Memory B cell (primary cell): ENCODE measurements at places on chromosomes 5 and 9.

- no peak for DNase-seq
Measured at GRCh38 chr5:3348576-3349535, 246.8 kb upstream of the IRX1 start.

DNA sequence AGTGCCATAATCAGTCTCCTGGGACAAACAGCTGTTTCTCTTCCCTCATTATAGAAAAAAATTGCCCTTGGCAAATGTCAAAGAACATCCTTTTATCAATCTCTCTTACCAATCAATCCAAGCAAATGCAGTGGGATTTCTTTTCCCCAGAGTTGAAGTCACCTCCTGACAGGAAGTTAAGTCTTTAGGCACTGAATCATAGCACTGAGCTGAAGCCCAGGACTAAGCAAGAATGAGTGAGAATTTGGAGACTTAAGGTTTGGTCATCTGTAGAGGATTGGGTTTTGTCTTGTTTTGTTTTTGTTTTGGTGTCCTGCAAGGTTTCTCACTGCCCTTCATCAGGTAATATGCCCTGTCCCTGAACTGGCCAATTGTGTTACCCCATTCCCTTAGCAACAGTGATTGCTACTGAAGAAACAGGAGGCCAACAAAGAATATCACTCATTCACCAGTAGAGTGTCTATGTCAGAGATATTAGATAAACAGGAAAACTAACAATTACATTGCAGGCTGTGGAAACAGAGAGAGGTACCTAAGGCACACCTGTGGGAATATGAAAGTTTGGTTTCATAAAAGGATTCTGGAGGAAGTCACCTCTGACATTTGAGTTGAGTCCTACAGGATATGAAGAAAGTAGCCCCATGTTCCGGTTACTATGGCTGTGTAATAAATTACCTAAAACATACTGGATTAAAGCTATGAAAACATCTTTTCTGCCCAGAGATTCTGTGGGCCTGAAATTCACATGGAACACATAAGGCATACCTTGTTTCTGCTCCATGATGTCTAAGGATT is 4.5 kb upstream of the FXN start:
- DNase-seq = no peak

GRCh38 chr9:4769321-4770080 is 23.2 kb upstream of the RCL1 start:
- DNase-seq = no peak

DNA sequence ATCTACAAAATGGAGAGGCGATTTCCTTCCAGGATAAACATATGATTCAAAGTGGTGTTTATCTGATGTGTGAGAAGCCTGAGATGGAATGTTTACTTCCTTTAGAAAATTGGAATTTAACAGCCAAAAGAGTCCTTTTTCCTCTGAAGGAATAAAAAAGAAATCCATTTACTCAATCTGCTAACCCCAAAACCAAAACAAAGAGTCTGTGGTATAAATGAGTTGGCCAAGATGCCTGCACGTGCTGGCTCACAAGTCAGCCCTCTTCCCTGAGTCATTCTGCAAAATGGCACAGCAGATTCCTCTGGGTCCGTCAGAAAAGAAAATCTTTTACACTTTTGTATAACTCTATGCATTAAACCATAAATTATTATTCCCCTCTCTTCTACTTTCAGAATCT is 60.8 kb downstream of the EBF1 start:
- DNase-seq = no peak

- no peak for DNase-seq
Measured at GRCh38 chr5:42614509-42614908, 142.1 kb upstream of the CCDC152 start.

DNA sequence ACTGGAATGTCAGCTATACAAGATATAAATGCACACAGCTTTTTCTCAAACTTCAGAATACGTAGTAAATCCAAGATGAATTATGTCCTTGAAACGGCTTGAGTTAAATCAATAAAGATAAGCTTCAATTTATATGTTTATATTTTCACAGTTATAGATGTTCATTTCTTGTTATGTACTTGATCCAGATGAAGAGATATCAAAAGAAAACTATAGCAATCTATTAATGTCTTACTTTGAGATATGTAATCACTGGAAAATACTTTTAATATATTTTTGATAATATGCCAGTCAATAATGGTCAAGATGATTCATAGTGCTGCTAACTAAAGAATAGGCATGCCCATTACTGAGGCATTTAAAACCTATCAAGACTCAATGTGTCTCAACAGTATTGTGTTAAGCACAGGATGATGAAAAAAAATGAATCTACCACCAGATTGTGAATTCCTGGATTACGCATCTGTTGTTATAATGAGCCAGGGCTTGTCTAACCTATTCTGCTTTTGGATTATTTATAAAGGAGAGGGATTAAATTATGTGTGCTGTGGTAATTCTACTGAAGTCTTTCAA is 372.6 kb upstream of the PRR16 start:
- no peak for DNase-seq

DNA sequence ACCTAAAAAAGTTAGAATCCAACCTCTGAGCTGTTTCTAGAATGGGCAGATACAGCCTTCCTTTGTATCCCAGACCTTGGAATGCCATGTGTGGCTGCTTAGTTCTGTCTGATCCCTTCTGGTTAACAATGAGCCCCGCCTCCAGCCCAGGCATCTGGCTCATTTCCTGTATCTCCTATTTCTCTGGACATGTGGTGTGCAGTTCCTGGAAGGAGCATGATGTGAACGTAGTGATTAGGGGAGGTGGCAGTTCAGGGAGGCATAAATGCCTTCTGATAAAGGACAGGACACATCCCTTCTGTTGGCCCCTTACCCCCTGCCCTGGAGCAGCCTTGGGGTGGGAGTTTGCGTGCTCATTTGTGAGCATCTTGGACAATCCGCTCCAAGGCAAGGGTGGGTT is 243.0 kb downstream of the ZSWIM6 start:
- DNase-seq = no peak

- no peak for DNase-seq
Measured at GRCh38 chr9:19940811-19941535, 152.1 kb upstream of the SLC24A2 start.

DNA sequence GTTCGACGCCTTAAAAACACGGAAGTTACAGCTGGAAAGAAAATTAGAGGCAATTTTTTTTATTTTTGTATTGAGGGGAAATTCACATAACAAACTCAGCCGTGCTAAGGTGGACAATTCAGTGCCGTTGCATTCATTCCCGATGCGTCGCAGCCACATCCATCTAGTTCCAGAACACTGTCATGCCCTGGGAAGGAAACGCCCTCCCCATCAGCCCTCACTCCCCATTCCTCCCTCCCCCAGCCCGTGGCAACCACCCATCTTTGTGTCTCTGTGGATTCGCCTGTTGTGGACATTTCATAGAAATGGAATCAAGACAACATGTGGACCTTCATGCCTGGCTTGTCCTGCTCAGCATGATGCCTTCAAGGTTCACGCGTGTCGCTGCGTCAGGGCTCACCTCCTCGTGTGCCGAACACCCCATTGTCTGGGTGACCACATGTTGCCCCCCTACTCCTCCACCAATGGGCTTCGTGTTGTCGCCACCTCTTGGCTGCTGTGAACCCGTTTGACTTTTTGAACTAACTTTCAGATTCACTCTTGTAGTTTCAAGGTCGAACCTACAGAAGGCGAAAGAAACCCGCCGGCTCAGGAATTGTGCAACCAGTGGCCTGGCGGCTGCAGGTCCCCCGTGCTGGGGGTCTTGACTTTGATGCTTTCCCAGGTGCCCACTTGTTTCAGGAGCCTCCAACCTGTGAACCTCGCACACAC is 17.4 kb upstream of the CAMSAP1 start:
- DNase-seq = no peak

DNA sequence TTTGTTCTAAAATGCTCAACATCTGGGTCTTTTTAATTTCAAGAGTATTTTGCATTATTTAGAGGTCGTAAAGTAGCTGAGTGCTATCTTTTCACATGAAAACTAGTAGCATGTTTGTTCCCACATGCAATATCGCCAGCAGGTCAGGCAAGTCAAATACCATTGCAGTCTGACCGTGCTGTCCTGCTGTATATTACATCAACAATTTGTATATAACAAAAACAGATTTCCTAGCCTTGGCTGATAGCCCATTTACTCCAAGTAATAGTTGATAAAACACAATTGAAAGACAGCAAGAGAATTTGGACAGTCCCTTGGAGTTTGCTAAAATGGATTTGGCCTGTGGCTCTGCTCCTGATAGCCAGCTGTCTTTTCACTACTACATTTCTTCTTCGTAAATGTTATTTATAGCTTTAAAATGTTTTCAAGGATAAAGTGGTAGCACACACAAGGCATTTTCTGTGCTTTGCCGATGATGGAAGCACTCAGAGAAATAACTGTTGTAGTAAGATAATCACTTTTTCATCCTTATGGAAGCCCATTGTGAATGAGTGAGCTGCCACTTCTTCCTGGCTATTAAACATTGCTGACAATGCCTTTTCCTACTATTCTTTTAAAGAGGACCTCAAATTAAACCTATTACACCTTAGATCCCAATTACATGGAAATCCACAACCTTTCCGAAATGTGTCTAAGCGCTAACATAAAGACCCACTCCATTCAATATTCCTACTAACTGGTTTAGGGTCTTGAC is 992.1 kb downstream of the MAT2B start:
- no peak for DNase-seq

- DNase-seq = no peak
Measured at GRCh38 chr5:75948438-75948837, 134.7 kb upstream of the SV2C start.
